ENCODE measurements at places on chromosomes 12 and 14.

GRCh38 chr12:11752403-11753149 is 103.1 kb downstream of the ETV6 start:
- no peak overlapping the region for H3K4me3 ChIP-seq
- peak overlapping the region; percentile 3 for H3K27ac ChIP-seq
- ATAC-seq, result no peak
- peaks cover 73% of the 10 kb centered on the region for H3K36me3 ChIP-seq
- peaks cover 32% of the 10 kb centered on the region for H3K4me1 ChIP-seq

DNA sequence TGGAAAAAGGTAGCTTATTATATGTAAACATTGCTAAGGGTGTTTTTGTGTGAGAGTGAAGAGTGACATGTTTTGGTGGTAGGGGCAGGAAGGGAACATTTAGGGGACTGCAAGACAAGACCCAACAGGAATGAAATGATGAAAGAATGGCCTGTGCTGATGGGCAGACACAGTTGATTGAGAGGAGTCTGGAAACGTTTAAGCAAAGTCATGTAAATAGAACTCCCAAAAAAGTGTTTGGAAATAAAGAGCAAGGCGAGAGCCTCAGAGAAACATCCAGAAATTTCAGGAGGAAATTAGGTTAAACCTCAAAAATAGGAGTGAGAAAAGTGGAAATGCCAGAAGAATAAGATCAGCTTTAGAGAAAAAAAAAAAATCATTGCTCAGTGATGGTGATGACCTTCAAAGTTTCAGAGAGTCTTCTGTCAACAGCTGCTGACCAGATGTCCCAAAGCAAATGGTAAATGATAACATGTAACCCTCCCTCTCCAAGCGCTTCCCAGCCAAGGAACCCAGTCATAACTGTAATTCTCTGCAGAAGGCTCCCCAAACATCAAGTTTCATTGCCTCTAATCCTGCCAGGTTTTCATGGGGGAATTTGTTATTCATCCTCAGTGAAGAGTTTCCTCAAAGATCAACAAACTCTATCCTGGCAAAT is 223.2 kb upstream of the FAR2 start:
- H3K4me1 ChIP-seq, result no peaks in the 10 kb centered on the region
- H3K36me3 ChIP-seq, result no peaks in the 10 kb centered on the region
- H3K27me3 ChIP-seq, result peaks cover 1% of the 10 kb centered on the region
- H3K27ac ChIP-seq, result no peak overlapping the region

DNA sequence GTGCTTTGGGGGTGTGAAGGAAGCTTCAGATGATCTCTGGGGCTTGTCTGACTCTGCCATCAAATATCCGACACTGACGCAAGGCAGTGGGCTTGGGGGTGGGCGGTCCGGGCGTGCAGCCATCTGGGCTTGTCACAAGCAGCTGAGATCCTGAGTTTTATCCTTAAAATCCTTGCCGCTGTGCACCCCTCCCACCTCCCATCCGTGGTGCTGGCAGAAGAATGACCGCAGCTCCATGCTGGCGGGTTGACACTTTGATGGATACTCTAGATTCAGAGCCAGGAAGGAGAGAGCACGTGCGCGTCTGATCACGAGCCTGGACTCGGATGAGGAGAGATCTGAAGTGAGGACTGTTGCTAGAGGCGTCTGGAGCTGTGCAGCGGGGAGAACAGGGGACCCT is 3.0 kb downstream of the ZFYVE21 start:
- H3K4me3 ChIP-seq, result no peak overlapping the region
- H3K4me1 ChIP-seq, result peaks cover 35% of the 10 kb centered on the region

- no peak overlapping the region for H3K27ac ChIP-seq
- H3K27me3 ChIP-seq, result no peaks in the 10 kb centered on the region
- no peaks in the 10 kb centered on the region for H3K4me1 ChIP-seq
- H3K4me3 ChIP-seq, result no peak overlapping the region
- no peak for ATAC-seq
These were observed 72.7 kb downstream of the PTPRR start for GRCh38 chr12:70847871-70848270.

DNA sequence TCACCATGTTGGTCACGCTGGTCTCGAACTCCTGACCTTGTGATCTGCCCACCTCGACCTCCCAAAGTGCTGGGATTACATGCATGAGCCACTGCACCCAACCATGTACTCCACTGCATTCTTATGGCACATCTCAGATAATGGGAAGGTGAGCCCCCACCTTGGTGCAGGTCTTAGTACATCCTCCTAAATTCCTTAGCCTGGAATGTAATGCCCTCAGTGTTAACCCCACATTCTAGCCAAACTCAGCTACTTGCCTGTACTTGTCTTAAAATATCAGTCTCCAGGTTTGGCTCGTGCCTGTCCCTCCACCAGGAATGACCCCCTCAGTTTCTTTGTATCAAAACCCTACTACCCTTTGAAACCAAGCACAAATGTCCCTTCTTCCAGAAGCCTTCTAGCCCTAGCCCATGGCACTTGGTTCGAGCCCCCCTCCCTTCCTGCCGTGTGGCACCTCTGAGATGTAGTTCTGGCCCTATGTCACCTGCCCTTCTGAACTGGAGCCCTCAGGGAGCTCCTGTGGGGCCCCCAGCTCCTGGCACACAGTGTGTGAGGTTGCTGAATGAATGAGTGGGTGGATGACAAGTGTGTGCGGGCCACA is 8.4 kb downstream of the KCNH3 start:
- H3K27ac ChIP-seq, result no peak overlapping the region
- no peaks in the 10 kb centered on the region for H3K36me3 ChIP-seq
- no peak for ATAC-seq
- peaks cover 9% of the 10 kb centered on the region for H3K4me1 ChIP-seq
- no peak overlapping the region for H3K4me3 ChIP-seq

DNA sequence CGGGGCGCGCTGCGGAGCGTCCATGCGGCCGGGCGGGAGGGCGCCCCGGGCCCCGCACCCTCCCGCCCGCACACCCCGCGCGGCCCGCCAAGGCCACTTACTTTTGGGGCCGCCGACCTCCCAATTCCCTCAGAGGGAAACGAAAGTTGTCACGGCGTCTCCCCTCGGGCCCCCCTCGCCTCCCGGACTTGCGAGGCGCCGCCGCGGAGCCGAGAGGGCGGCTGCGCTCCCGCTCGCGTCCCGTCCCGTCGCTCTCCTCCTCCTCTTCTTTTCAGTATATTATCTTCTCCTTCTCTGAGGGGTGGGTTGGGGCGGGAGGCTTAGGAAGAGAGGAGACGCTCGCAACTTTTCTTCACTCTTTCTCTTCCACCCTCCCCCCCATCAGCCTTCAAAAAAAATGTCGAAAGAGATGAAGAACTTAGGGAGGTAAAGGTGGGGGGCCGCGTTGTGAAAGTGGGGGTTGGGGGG is 613 bp downstream of the DUSP16 start:
- ATAC-seq, result no peak
- peaks cover 49% of the 10 kb centered on the region for H3K36me3 ChIP-seq
- no peaks in the 10 kb centered on the region for H3K27me3 ChIP-seq
- H3K4me3 ChIP-seq, result peak overlapping the region; percentile 79
- peaks cover 23% of the 10 kb centered on the region for H3K4me1 ChIP-seq

GRCh38 chr14:51730098-51730497 is 78.4 kb downstream of the FRMD6 start:
- no peak overlapping the region for H3K27ac ChIP-seq
- no peak overlapping the region for H3K4me3 ChIP-seq
- no peak for ATAC-seq
- peaks cover 17% of the 10 kb centered on the region for H3K27me3 ChIP-seq
- peaks cover 5% of the 10 kb centered on the region for H3K36me3 ChIP-seq
- H3K4me1 ChIP-seq, result no peaks in the 10 kb centered on the region

DNA sequence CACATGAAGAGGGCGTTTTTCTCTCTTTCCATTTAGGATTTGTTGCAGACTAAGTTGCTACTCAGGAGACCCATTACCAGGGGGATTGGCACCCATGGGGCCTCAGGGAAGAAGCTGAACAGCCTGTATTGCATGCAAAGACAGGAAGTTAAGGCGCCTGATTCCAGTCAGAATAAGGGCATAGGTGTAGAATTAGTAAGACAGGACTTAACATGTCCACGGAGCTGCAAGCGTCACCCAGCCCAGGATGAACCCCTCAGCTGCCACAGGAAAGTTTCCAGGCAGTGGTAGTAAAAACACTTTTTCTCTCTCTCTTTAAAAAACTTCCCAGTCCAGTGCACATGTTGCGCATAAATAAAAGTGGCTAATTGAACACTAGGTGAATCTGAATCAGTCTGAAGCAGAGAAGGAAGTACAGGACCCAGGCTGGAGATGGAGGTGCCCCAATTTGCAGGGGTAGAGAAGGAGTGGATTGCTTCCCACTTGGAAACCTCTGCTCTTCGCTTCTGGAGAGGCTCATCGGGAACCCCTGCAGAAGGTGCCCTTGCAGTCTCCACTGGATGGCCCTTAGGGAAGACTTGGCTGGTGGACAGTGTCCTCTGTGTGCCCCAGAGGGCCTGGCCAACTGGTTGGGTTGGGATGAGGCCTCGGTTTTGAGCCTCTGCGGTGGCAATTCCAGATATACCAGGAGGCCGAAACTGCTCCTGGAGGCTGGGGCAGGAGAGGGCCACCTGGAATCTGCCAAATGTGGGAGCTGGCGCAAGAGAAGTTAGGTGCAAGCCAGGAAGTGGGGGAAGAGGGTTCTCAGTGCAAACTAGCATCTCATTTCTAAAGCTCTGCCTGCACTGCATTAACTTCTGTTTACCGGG is 10.7 kb upstream of the TBX3 start:
- ATAC-seq, result no peak
- no peak overlapping the region for H3K27ac ChIP-seq
- H3K4me1 ChIP-seq, result no peaks in the 10 kb centered on the region
- no peak overlapping the region for H3K4me3 ChIP-seq
- no peaks in the 10 kb centered on the region for H3K36me3 ChIP-seq

GRCh38 chr12:45540661-45541341 is 188.7 kb upstream of the ARID2 start:
- H3K27ac ChIP-seq, result no peak overlapping the region
- no peaks in the 10 kb centered on the region for H3K36me3 ChIP-seq
- no peak overlapping the region for H3K4me3 ChIP-seq
- ATAC-seq, result no peak
- H3K27me3 ChIP-seq, result peaks cover 4% of the 10 kb centered on the region

DNA sequence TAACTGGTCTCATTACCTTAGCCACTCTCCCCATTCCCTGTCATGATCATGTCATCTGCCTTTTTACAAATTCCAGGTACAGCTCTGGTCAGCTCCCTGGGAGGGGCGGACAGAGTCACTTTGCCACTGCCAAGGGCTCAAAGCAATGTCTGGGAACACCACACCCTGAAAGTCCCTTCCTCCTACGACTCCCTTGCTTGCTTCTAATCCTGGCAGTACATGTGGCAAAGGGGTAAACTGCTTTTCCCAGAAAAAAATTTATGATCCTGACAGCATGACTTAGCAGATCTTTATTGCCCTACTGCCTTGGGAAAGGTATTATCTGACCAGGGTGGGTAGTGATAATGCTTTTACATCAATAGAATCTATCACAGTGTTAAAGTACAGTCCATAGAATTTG is 376.0 kb upstream of the PDE3A start:
- no peak overlapping the region for H3K27ac ChIP-seq
- ATAC-seq, result no peak
- H3K36me3 ChIP-seq, result no peaks in the 10 kb centered on the region
- no peak overlapping the region for H3K4me3 ChIP-seq

DNA sequence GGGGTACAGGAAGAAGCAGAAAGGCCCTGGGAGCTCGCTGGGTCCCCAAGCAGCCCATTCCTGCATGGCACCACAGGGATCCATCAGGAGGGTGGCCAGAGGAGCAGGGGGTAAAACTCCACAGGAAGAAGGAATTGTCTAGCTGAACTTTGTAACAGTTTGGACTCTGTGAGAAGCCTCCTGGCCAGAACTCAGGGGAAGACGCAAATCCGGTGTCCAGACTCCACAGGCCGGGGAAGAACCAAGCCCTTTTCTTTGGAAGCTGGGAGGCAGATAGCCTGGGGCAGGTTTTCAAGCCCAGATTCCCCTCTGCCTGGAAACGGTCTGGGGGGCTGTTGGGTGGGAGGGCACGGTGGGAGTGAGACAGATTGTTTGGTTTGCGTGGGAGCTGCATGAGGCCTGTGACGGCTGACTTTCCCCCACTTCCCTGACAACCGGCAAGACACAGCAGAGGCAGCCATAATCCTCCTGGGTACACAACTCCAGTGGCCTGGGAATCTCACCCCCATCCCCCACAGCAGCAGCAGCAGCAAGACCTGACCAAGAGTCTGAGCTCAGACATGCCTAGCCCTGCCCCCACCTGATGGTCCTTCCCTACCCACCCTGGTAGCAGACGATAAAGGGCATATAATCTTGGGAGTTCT is 16.7 kb downstream of the GPHB5 start:
- no peak overlapping the region for H3K4me3 ChIP-seq
- no peaks in the 10 kb centered on the region for H3K36me3 ChIP-seq
- no peak overlapping the region for H3K27ac ChIP-seq
